ENCODE measurements at places on chromosomes 7 and 10. TPM values are rescaled to one million over a fixed set of nuclear protein-coding genes. Genes with fewer than 3 reads are reported as not detected.

ZNF365 gene
- total RNA-seq: 13.0 TPM

PBLD gene
- 6.7 TPM for total RNA-seq

PI4K2A gene
- 61.0 TPM for total RNA-seq

CALML3 gene
- 173 TPM for total RNA-seq

NPTX2 gene
- 0.21 TPM for total RNA-seq

FBXO24 gene
- total RNA-seq: 0.45 TPM

MACC1 gene
- total RNA-seq: 3.0 TPM

TUBAL3 gene
- 0.73 TPM for total RNA-seq

MMD2 gene
- not detected for total RNA-seq

INHBA gene
- 58.8 TPM for total RNA-seq

SDK1 gene
- total RNA-seq: 2.0 TPM

TMEM196 gene
- total RNA-seq: not detected

C10orf62 gene
- total RNA-seq: 0.27 TPM

ANKRD7 gene
- total RNA-seq: 1.7 TPM

DNA sequence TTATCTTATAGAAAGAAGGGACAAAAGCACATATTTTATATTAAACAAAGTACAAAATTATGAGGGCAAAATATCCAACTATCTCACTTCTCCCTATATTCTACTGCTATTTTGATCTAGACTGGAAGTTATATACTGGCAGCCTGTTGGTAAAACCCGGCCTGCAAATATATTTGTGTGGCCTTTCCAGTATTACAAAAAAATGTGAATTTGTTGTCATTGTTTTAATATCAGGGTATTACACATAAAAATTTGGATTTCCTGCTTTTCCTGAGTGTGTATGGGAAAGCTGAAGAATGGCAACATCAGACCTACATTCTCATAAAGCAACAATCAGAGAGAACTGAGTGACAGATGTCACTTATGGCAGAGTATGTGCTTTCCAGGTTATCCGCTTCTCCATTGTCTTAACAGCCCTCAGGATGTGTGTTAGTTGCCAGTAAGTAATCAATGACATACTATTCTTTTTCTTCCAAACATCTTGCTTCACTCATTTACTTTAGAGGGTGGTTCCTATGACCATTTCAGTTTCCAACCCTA is 7.3 kb downstream of the SYPL1 start:
- DNase-seq: no peak

DNA sequence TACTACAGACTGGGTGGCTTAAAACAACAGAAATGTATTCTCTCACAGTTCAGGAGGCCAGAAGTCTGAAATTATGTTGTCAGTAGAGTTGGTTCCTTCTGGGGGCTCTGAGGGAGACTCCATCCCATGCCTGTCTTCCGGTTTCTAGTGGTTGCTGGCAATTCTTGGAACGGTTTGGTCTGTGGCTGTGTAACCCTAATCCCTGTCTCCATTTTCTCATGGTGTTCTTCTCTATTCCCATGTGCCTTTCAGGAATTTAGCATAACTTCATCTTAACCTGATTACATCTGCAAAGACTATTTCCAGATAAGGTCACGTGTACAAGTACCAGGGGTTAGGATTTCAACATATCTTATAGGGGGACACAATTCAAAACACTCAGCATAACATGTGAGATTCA is 73.2 kb downstream of the FAM241B start:
- DNase-seq: no peak

DNA sequence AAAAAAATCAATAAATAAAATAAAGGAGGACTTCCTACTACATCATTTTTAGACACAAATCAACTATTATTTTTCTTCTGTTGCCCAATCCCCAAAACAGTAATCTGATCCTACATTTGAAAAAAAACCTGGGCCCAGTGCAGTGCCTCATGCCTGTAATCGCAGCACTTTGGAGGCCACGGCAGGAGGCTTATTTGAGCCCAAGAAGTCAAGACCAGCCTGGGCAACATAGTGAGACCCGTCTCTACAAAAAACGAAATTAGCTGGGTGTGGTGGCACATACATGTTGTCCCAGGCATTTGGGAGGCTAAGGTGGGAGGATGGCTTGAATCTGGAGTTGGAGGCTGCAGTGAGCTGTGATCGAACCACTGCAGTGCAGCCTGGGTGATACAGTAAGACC is 2.7 kb upstream of the GTF2I start:
- DNase-seq: no peak

- DNase-seq: peak; percentile 63
Measured at GRCh38 chr7:1611708-1612241, 41.9 kb upstream of the PSMG3 start.

GRCh38 chr10:366186-366585 is 230.9 kb downstream of the ZMYND11 start:
- DNase-seq: no peak

DNA sequence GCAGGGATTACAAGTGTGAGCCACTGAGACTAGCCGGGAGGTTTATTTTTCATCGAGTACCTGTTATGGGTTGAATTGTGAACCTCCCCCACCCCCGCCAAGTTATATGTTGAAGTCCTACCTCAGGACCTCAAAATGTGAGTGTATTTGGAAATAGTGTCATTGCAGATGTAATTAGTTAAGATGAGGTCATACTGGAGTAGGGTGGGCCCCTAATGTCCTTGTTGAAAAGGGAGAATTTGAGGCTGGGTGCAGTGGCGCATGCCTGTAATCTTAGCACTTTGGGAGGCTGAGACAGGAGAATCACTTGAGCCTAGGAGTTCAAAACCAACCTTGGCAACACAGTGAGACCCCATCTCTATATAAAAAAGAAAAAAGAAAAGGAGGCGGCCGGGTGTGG is 10.8 kb upstream of the BAG3 start:
- DNase-seq: no peak

- DNase-seq: peak; percentile 84
Measured at GRCh38 chr10:4131407-4132215, 346.6 kb upstream of the KLF6 start.

GRCh38 chr10:90051474-90051873 is 350.1 kb downstream of the KIF20B start:
- DNase-seq: peak; percentile 98

GRCh38 chr7:41272664-41273063 is 430.2 kb downstream of the INHBA start:
- no peak for DNase-seq

GRCh38 chr10:48678041-48678440 is 6.6 kb upstream of the WDFY4 start:
- no peak for DNase-seq

- DNase-seq: no peak
Measured at GRCh38 chr7:55214707-55215106, 150.4 kb upstream of the LANCL2 start.

DNA sequence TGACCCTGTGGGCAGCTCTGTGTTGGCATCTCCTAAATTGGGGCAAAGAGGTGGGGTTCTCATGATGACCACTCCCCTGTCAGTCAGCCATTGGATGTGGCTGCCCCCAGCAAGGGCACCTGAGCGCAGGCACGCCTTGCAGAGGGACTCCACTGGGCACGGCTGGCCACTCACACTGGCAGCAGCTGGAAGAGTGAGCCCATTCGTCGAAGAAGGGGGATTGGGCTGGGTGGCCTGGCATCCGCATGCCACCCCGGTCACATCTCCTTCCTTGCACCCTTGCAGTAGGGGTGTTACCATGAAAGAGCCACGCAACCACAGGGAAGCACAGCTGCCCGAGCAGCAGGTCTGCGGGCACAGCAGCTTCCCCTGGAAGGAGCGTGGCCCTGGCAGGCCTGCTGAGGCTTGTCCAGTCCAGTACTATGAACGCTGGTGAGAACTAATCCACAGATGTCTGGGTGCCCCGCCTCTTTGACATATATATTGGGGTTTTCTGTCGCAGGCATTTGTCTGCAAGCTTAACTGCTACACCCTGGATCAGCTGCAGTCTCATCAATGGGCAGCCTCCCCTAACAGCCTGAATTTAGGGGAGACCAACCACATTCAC is 25.7 kb upstream of the GRB10 start:
- DNase-seq: peak; percentile 69

- no peak for DNase-seq
Measured at GRCh38 chr7:2099048-2099957, 133.4 kb downstream of the MAD1L1 start.

- DNase-seq: no peak
Measured at GRCh38 chr10:99375426-99375825, 46.3 kb downstream of the CNNM1 start.

GRCh38 chr7:111730476-111731300 is 168.4 kb upstream of the IMMP2L start:
- peak; percentile 21 for DNase-seq

DNA sequence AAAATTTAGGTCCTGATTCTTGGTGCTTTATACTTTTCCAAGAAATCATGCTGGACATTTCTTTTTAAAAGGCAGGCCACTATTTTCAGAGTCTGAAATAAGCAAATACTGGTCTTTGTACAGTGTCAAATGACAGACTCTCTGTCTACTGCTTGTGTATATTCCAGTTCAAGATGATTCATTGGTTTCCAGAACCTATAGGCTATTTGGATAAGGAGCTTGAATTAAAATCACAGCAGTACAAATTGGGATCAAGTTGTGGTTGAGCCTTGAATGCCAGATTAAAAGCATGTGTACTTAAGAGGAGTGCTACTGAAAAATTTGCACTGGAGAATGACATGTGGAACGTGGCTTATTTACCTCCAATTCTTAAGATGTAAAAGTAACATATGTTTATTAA is 10.7 kb downstream of the KMT2E start:
- no peak for DNase-seq

DNA sequence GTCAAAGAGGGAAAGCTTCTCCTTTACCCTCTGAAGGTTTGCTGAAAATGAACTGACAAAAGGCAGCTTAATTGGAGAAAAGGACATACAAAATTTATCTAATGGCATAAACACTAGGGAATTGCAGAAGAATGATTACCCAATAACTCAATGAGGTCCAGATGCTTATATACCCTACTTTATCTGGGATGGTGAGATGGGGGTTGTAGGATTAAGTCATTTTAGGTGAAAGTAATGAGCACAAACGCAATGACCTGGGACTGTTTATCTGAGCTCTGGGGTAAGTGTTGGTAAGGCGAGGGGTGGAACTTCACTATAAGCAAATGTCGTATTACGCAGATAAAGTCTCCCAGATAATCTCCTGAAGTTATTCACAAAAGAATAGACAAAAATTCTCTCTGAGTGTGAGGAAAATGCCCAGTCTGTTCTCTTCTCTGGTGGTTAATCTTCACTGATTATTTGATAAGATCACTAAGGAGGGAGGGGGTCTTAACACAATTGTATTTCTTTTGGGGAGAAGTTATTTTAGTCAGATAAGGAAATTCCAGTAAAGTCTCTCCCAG is 1067.8 kb downstream of the DNAJB9 start:
- no peak for DNase-seq

DNA sequence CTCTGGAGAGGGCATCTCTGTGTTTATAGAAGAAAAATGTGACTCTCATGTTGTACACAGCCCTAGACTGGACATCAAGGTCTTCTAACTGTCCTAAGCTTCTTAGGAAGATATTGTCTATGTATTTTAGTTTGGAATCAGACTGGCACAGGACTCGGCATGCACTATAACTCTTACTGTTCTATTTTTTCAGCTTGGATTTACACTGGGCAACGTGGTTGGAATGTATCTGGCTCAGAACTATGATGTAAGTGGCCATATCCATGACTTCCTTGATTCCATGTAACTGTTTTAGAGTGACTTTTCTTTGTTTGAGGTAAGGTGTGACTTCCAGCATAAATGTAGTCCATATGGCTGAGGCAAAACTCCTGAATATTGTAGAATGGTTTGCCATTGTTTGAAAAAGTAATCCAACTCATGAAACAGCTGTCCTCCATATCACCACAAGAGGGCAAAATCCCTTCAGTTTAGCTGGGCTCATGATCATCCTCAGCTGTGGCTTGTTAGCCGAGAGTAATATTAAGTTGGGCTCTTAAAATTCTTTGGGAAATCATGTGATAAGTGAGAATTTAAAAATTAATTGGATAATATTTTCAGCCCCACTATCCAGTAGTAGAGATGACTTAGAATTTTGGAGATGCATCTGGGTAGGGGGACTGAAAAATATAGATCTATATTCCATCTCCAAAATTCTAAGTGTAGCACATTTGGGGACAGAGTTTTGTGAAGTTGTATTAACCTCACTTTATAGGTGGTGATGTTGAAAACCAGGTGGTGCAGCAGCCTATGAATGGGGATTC is 10.4 kb downstream of the STMP1 start:
- peak; percentile 61 for DNase-seq

GRCh38 chr10:132712743-132713142 is 73.2 kb downstream of the NKX6-2 start:
- no peak for DNase-seq

DNA sequence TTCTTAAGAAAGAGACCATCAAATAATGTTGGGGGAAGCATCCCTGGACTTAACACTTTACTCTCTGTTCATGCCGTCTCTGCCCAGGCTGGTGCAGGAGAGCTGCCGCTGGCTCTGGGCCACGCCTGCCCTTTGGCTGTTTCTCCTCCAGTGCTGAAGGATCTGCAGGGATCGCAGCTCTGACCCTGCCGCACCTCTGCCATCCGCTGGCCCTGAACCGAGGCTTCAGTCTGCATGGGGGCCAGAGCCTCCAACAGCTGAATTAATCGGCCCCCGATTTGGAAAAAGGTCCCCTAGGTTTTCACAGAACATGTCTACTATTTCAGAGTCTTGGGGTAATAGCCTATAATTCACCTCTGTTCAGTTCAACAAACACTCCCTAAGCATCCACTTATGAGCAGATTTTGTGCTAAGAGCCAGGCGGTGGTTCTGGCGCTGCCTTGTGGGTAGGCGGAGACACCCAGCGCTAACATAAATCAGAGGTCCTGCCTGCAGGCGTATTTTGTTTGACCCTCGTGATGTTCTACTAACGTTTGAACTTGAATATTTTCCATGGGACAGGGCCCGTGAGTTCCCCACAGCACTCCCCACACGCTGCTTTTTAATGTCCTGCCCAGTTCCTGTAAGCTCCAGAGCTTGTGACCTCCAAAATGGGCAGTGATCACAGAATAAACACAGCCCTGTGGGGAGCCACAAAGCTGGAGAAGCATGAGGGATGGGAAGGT is 99.0 kb downstream of the DYNC2I1 start:
- DNase-seq: no peak

GRCh38 chr7:2123360-2123759 is 109.4 kb downstream of the MAD1L1 start:
- DNase-seq: no peak

- DNase-seq: no peak
Measured at GRCh38 chr10:110817614-110818013, 54.1 kb upstream of the PDCD4 start.

GRCh38 chr7:132380059-132380458 is 196.2 kb downstream of the PLXNA4 start:
- DNase-seq: no peak

- DNase-seq: no peak
Measured at GRCh38 chr10:85781404-85781803, 585.2 kb downstream of the GRID1 start.

DNA sequence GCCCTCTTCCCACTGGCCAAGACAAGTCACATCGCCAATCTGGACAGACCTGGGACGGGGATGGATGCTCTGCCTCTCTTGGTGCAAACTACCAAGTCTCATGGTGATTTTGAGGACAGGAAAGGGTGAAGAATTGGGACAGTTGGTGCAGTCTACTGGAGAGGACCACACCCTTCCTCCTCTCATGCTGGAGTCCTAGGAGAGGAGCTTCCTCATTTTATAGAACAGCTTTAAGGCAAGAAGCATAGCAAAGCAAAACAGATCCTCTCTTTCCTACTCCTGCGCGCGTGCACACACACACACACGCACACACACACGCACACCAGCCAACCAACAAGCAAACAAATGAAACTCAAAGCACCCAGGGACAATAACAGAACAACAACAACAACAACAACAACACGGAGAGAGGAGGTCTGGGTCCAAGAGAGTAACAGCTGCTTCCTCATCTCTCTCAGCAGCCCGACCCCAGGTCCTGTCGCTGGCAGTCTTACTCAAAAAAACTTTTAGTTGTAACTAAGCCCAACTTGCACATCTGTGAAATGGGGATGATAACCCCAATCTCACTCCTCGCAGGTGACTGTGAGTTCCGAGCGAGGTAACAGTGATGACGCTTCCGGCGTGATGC is 83.4 kb downstream of the TMEM178B start:
- no peak for DNase-seq
